ENCODE measurements at places on chromosomes 1 and 21. TPM values are rescaled to one million over a fixed set of nuclear protein-coding genes. Genes with fewer than 3 reads are reported as not detected.

DNA sequence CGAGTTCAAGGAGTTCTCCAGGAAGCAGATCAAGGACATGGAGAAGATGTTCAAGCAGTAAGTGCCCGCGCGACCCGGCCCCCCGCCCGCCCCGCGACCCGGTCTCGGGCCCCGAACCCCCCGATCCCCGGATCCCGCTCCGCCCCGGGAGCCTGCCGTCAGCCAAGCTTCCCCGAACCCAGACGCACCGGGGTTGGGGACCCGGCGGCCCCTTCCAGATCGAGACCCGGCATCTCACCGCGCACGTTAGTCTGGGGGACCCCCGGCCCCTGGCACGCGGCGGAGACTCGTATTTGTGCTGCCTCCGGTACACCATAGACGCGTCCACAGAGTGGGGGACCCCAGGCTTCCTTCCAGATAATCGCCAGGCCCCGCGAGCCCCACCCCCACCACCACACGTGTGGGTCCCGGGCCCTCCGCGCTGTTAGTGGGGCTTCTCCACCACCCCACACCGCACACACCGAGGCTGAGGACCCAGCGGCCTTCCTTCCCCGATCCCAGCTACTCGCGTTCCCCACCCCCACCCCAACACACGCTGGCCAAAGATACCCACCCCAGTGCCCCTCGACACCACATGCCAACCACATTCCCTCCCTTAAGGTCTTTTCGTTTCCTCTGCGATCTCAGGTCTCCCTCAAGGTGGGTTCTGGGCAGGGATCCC lies 665 bp downstream of the EFHD2 start:
- peak; percentile 27 for DNase-seq

DNA sequence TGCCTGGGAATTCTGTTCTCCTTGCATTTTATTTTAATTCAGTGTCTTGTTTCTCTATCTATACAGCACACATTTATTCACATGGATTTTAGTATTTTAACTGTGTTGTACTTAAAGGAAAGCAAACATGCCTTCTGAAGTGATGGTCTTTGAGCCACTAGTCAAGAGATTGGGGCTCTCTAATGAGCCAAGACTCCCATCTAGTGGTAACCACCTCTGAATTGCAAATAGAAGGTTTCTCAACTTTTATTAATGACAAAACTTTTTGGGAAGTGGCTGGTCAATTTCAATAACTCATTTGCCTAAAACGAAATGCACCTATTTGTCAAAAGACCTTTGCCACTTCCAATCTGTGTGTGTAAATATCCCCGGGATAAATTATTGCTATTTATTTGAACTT lies 199.6 kb downstream of the LTN1 start:
- no peak for DNase-seq

TSACC gene
- not detected for total RNA-seq

DNA sequence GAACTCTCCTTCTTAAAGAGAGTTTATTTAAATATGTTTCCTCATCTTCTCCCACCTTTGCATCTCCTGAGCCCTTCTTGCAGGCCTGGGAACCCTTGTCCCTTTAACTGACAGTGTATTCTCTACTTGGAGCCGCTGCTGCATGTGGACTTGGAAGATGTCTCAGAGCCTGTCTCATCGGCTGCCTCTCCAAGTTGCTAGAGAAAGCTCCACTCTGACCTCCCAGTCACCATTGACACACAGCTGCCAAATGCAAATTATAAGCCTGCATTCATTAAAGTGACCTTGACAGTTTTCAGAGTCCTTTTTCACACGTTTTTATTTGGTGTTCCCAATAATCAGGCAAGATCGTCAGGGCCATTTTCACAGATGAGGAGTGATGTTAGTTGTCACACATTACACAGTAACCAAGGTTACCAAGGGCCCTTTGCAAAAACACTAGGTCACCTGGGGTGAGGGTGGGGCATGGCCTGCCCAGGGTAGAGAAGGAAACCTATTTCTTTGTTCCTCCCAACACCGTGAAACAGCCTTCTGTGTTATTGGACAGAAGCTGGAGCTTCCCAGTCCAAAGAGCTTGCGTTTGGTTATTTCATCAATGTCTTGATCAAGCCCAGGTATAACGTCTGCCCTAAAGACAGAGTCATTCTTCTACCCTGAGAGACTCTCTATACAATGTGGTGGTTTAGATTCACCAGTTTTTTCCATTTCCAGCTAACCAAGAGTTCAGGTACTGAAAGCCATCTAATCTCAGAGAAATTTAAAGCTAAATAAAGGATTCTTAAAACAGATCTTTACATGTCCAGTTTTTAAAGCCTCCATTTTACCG lies 164.1 kb downstream of the GALNT2 start:
- no peak for DNase-seq

C1orf56 gene
- total RNA-seq = 10.0 TPM

GRCh38 chr1:212536586-212536985 lies 72.0 kb upstream of the ATF3 start:
- DNase-seq = no peak

GRCh38 chr1:2523191-2523890 lies 3.1 kb downstream of the PANK4 start:
- DNase-seq = no peak

DNA sequence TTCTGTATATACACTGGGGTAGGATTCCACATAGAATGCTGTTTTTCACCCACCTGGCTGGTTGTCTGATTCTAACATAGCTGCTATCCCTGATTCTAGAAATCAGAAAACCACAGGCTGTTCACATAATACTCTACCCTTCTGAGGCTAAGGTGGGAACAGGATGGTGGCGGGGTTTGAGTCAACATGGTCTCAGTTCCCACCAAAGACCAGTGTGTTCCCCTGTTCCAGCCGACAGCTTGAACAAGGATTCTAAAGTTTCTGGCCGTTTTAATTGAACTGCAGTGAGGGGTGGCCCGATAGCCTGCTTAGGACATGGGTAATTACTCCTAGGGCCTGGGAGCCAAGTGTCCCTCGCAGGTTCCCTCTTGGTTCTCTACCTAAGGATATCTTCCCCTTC lies 38.4 kb downstream of the PEX14 start:
- DNase-seq = no peak

GRCh38 chr1:203381151-203381751 lies 30.3 kb upstream of the FMOD start:
- DNase-seq = no peak

DNA sequence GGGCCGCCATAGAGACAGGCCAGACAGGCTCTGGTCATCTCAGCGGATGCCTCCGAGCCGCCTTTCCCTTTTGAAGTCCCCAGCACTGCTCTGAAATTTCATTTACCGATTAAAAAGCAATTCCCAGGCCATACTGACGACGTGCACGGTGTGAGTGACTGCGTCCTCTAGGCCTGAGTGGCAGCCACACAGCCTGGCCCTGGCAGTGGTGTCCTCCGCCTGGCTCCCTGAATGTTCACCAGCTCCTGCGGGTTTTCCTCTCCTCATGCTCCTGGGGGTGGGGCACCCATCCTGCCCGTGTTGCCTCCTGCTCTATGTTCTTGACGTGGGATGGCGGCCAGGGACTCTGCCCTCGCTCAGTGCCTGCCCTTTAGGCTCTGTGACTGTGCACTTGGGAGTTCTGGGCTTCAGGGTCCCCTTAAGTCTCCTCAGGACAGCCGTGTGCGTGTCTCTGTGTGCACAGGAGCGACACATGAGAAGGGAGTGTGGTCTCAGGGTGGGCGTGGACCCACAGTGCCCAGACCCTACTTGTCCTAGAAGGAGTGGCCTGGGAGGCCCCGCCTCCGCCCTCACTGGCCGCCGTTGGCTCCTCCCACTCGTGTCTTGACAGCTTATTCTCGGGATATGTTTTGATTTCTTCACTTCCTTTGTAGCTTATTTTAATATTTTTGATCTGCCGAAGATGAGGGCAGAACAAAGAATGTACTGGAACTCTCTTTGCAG lies 3.6 kb downstream of the SKI start:
- peak; percentile 81 for DNase-seq

- no peak for DNase-seq
Measured at GRCh38 chr1:166300767-166301166, 134.0 kb upstream of the FAM78B start.

DNA sequence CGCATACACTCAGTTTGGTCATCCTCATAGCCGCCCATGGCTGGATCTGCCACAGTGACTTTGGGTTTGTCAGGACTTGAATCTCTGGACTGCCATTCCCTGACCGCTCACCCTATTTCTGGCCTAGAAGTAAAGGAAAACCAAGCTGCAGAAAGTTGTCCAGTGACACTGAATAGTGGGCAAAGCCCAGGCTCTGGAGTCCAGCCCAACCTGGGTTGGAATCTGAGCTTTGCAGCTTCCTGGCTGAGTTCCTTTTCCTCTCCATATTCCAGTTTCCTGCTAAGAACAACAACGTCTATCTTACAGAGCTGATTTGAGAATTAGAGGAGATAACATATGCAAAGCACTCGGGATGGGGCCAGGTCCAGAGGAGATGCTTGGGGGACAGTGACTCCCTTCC lies 15.6 kb upstream of the EIF4G3 start:
- DNase-seq = no peak

Data from heart right ventricle (tissue), 16 donors.